ENCODE measurements at places on chromosomes 16 and 17. TPM values are rescaled to one million over a fixed set of nuclear protein-coding genes. Genes with fewer than 3 reads are reported as not detected.
A peak's percentile ranks its signal among the peaks of the same experiment; 100 is the strongest.

The PRSS53 gene
- 3.3 TPM for total RNA-seq

The FOXN1 gene
- total RNA-seq: not detected

The CMTM4 gene
- 4.1 TPM for total RNA-seq

The KRT40 gene
- total RNA-seq: not detected

The EFNB3 gene
- total RNA-seq: not detected

DNA sequence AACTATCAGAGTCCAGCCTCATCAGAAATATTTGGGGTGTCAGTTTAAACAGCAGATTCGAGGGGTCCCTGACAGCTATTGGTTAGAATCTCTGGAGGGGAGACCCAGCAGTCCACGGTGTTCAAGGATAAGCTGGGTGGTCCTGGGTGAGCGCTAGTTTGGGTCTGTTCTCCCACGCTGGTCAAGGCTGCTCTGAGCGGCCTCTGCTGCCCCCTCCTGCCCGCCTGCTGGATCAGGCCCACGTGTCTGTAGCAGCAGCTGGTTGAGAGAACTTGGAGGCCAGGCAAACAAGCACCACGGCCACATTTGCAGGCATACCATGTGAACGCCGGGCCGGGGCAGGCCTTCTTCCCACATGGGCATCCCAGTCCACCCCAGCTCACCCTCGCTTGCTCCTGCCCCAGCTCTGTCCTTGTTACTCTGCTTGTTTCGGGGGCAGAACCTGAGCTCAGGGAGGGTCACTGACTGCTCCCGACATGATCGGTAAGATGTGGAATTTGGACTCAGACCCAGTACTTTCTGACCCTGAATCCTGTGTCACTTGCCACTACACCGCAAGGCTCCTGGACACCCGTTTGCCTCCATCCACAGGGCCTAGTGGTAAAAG, 7.4 kb downstream of the FOXF1 start:
- DNase-seq: no peak

GRCh38 chr16:75099075-75099667, 17.4 kb downstream of the LDHD start:
- DNase-seq: no peak

DNA sequence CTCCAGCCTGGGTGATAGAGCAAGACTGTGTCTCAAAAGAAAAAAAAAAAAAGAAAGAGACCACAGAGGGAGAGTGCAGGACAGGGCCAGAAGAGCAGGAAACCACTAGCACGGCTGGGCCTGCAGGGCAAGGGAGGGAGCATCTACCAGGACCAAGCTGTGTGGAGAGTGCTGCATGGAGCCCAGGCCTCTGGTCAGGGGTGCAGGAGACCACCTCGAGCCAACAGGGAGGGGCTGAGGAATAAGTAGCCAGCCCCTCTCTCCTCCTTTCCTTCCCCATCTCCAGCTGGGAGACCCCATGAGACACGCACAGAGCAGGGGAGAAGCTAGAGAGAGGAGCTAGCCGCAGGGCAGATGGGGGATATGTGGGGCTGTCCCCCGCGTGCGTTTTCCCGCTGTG, 67.0 kb upstream of the DNAH17 start:
- no peak for DNase-seq

- DNase-seq: no peak
Observed at GRCh38 chr16:86594721-86595120, 16.4 kb downstream of the FOXL1 start.

- DNase-seq: no peak
Observed at GRCh38 chr16:73064994-73065545, 17.1 kb upstream of the ZFHX3 start.

GRCh38 chr16:27576729-27577128, 26.8 kb downstream of the KATNIP start:
- DNase-seq: no peak

DNA sequence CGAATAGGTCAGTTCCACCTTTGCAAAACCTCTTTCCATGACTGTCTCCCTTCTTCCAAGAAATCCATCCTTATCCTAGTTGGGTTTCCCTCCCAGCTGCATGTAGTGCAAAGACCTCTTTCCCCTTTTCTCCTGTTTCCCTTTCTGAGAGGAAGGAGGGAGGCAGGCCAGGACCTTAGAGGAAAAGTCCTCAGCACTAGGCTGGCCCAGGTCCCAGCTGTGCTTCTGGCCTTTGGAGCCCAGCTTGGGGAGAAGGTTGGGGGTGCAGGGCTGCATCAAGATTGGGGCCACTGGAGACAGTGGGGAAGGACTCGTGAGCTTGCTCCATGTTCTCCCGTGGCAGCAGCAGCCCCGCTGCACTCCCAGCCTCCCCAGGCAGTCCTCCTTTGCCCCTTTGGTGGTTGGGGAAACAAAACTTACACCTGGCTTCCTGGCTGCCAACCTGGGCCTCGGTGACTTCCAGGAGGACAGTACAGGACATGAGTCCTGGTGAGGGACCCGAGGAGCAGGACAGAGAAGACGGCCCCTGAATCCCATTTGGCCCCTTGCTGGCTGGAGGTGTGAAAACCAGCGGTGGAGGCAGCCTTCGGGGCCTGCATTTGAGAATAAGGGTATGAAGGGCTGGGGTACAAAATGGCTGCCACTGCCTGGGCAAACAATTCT, 481 bp downstream of the HEXIM2 start:
- DNase-seq: no peak

GRCh38 chr16:19884611-19885450, at the start of gene GPRC5B:
Gene GPRC5B (minus strand): TSS chr16:19884848. CDS start chr16:19872845, 12,003 bp downstream.
- DNase-seq: peak; percentile 36

- DNase-seq: no peak
Observed at GRCh38 chr16:67016143-67016542, 12.8 kb upstream of the CBFB start.

Data from CD8-positive, alpha-beta memory T cell (primary cell).